ENCODE measurements at places on chromosomes 5 and 9.
A peak's percentile ranks its signal among the peaks of the same experiment; 100 is the strongest.

DNA sequence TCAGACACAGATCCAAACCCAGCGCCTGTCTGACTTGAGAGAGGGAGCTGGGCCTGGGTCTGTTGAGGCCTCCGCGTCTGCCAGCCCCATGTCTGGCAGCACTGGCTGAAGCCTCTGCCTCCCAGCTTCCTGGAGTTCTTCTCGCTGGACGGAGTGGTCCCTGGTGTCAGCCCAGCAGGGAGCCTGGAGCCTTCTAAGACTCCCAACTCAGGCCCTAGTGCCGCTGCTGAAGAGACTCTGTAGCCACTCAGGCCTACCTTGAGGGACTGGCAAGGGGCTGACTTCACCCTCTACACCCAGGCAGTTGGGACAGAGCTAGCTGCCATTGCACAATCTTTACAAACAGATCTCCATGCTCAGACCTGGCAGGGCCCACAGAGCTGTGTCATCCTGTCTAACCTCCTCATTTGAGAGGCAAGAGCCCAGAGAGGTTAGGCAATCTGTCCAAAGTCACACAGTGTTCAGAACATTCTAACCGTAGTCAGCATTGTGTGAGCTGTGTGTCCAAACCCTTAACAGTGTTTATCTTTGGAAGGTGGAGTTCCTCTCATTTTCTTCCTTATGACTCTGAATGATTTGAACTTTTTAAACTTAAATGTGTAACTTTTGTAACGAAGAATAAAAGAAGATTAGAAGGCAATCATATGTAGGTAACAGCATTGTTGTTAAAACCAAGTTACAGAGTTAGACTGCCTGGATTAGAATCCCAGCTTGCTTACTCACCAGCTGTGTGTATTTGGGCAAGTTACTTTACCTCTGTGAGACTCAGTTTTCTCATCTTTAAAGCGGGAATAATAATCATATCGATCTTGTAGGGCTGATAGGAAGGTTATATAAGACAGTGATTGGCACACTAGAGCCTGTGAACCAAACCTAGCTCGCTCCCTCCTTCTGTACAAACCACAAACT is 4.6 kb upstream of the DUSP1 start:
- DNase-seq = no peak

- DNase-seq = no peak
These were observed 82.3 kb downstream of the MACIR start for GRCh38 chr5:103340717-103341388.

- DNase-seq = no peak
These were observed 494.6 kb downstream of the ENC1 start for GRCh38 chr5:74145951-74146350.

- DNase-seq = no peak
These were observed 346.1 kb downstream of the ANXA1 start for GRCh38 chr9:73497796-73498195.

GRCh38 chr9:86093788-86094555 is 5.4 kb downstream of the GOLM1 start:
- DNase-seq = no peak

DNA sequence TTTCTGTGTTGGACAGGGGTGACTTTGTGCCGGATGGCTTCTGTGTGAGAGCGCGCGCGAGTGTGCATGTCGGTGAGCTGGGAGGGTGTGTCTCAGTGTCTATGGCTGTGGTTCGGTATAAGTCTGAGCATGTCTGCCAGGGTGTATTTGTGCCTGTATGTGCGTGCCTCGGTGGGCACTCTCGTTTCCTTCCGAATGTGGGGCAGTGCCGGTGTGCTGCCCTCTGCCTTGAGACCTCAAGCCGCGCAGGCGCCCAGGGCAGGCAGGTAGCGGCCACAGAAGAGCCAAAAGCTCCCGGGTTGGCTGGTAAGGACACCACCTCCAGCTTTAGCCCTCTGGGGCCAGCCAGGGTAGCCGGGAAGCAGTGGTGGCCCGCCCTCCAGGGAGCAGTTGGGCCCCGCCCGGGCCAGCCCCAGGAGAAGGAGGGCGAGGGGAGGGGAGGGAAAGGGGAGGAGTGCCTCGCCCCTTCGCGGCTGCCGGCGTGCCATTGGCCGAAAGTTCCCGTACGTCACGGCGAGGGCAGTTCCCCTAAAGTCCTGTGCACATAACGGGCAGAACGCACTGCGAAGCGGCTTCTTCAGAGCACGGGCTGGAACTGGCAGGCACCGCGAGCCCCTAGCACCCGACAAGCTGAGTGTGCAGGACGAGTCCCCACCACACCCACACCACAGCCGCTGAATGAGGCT is at the start of gene ADRB2:
Gene ADRB2, plus strand, starts transcription at position 559 of the 686 bp plus-strand sequence. CDS start 221 bp downstream, outside the sequence.
- DNase-seq = peak; percentile 93

GRCh38 chr5:76958991-76959767 is 6.3 kb downstream of the CRHBP start:
- DNase-seq = no peak

DNA sequence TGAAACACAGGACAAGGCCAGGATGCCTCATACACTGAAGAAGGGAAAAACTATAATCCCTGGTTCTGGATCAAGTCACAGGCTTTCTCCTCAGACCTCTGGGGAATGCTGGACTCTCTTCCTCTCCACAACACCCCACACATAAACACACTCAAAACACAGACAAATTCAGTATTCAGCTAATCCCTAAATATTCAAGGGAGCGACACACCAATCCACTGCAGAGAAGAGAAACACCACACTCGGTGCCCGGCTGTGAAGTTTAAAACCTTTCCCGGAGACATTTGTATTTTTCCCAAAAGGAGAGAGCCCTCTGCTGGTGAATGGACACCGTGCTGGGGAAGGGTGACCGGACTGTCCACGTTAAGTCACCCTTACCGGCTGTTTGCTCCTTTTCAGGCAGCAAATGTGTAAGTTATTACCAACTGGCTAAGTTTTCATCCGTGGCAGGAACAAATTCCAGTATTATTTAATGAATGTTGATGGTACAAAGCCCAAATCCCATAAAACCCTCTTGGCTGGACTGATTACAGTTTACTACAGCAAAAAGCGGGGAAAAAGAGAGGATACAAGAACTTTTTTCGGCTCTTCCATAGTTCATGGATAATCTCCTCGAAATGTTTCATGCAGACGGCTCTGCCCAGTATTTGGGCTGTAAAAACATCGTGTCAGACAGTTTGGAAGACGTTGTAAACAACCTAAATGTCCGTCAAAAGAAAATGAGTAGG is 130.9 kb upstream of the SLC30A5 start:
- peak; percentile 2 for DNase-seq

All from CD4-positive, alpha-beta T cell treated with Interleukin-12 subunit alpha and Interleukin-12 subunit beta, for 1 hour (primary cell).